ENCODE measurements at places on chromosomes 4 and X.

DNA sequence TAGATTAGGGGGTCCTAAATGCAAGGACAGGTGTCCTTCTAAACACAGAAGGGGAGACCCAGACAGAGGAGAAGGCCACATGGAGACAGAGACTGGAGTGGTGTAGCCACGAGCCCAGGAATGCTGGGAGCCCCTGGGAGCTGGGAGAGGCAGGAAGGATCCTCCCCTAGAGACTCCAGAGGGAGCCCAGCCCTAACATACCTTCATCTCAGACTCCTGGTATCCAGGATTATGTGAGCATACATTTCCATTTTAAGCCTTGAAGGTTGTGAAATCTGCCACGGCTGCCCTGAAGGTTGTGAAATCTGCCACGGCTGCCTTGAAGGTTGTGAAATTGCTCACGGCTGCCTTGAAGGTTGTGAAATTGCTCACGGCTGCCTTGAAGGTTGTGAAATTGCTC is 148.4 kb downstream of the ASMT start:
- no peak for DNase-seq

- DNase-seq = no peak
These were observed 61.6 kb upstream of the BTC start for GRCh38 chr4:74855879-74856278.

DNA sequence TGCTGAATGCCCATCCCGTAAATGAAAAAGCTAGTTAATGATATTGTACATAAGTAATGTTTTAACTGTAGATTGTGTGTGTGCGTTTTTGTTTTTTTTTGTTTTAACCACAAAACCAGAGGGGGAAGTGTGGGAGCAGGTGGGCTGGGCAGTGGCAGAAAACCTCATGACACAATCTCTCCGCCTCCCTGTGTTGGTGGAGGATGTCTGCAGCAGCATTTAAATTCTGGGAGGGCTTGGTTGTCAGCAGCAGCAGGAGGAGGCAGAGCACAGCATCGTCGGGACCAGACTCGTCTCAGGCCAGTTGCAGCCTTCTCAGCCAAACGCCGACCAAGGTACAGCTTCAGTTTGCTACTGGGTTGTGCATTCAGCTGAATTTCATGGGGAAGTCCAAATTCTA is at the start of gene SPP1:
Gene SPP1 (plus strand): TSS at position 249 of the 400 bp plus-strand sequence. CDS start 1,182 bp downstream, outside the sequence.
- DNase-seq = no peak

DNA sequence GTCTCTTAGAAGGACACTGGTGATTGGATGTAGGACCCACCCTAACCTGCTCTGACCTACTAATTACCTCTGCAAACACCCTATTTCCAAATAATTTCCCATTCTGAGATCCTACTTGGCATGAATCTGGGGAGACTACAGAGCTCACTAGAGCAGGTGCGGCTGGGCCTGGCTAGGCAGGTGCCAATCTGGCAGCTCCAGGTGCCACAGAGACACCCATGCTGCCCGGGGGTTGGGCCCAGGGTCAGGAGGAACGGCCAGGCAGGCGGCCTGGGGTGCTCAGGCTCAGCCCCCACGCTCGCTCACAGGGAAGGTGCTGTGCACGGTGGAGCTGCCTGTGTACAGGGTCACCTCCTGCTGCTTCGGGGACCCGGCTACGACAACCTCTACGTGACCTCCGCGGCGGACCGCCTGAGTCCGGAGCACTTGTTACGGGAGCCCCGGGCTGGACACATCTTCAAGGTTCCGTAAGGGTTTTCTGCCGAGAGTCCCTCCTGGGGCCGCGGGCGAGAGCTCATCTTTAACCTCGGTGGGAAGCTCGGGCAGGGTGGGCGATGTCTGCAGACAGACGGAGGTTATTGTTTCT is 26.5 kb upstream of the PLCXD1 start:
- no peak for DNase-seq

DNA sequence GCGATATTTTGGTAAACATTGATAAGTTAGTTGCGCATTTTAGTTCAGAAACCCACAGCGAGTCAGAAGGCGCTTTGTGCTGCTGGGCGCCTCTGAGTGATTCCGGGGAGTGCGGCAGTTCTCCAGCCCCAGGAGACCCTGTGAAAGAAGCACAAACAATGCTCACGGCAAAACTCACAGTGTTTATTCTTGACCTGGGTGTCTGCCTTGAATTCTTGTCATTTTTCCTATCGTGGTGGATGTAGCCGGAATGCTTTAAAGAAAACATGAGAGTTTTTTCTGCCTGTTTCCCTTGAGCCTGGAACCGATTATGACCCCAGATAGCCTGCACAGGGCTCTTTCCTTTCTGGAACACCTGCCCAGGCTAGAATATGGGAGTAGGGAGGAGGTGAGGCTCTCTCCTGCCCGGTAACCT is 6.7 kb downstream of the TBL1X start:
- no peak for DNase-seq

DNA sequence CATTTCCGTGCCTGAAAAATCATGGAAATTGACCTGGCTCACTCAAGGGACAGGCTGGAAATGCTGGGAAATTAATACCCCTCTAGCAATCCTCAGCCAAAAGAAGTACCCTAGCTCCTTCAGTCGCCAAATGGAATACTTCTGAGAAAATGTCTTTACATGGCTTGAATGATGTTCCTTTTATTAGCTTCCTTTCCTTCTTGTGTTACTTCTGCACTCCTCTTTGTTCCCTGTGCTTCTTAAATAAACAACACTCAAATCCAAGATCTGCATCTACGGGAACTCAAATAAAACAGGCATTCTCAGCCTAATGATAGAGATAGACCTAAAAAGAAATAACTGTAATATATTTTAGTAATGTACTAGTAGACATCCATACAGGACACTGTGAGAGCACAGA is 36.1 kb downstream of the SPARCL1 start:
- DNase-seq = no peak

Measured in urinary bladder (tissue), 4 donors.